ENCODE measurements at places on chromosomes 11 and 22.

- DNase-seq: no peak
These were observed 150.6 kb upstream of the CCDC179 start for GRCh38 chr11:23010790-23011335.

DNA sequence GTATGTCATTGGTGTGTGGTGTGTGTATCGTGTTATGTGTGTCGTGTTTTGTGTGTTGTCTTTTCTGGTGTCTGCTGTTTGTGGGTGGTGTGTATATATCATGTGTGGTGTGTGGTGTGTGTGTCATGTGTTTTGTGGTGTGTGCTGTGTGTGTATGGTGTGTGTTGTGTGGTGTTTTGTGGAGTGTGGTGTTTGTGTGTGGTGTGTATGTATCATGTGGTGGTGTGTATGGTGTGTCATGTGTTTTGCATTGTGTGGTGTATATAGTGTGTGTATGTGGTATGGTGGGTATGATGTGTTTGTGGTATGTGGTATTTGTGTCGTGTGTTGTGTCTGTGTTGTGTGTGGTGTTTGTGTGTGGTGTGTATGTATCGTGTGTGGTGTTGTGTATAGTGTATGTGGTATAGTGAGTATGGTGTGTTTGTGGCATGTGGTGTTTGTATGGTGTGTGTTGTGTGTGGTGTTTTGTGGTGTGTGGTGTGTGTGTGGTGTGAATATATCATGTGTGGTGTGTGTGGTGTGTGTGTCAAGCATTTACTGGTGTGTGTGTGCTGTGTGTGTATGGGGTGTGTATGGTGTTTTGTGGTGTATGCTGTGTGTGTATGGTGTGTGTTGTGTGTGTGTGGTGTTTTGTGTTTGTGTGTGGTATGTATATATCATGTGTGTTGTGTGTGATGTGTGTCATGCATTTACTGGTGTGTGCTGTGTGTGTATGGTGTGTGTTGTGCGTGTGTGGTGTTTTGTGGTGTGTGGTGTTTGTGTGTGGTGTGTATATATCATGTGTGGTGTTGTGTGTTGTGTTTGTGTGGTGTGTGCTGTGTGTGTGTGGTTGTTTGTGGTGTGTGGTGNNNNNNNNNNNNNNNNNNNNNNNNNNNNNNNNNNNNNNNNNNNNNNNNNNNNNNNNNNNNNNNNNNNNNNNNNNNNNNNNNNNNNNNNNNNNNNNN is 12.7 kb downstream of the PIM3 start:
- no peak for DNase-seq

- DNase-seq: no peak
These were observed 22.3 kb upstream of the PHLDA2 start for GRCh38 chr11:2951231-2952110.

DNA sequence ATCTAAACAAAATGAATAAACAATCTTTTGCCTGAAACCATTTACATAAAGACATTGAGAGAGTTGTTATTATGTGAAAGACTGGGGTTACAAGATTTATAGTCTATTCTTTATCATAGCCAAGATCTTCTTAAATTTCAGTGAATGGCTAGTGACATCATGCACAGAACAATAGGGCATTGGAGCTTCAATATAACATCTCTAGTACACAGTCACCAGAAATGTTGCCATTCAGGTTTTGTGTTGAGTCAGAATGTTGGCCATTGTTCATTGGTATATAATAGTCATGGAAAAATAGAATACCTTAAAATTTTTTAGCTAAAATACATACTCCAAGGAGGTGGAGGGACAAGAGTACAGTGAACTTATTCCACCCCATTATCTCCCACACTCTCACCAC is 44.3 kb downstream of the SLC5A12 start:
- DNase-seq: no peak

DNA sequence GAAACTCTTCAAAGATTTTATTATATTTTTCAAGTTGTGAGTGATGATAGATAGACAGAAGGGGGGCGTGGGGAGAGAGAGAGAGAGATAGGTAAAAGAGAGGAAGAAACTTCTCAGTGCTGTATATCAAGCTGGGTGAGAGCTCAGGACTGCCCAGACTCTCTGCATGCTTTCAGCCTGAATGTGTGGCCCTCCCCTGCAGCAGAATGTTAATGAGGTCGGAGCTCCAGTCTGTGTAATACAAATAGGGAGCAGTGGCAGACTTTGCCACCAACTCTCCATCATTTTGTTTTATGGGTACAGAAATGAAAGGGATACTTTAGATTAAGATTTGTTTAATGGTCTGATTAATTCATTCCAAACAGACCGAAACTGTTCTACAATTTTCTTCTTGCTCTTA is 752.8 kb downstream of the OPCML start:
- DNase-seq: no peak

DNA sequence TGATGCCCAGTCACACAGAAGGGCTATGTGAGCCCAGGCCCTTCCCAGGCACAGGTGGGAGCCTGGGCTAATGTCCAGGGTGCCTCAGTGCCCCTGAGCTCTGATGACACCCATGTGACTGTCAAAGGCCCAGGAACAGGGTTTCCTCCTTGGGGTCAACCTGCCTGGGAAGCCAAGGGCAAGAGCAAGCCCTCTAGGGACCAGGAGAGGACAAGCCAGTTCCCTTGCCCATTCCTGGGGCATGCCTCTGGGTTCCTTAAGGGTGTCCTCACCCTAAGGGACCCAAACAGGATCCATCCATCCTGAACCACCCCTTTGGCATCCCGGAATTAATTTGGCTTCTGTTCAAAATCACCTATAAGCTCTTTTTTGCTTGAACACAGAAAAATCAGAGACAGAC is 39.0 kb downstream of the PISD start:
- no peak for DNase-seq

- DNase-seq: no peak
These were observed 118.5 kb upstream of the ARHGAP20 start for GRCh38 chr11:110830747-110831146.

GRCh38 chr22:38051261-38051660 is 5.9 kb upstream of the PICK1 start:
- no peak for DNase-seq

- DNase-seq: no peak
These were observed 147.0 kb downstream of the APOL5 start for GRCh38 chr22:35864545-35865165.

DNA sequence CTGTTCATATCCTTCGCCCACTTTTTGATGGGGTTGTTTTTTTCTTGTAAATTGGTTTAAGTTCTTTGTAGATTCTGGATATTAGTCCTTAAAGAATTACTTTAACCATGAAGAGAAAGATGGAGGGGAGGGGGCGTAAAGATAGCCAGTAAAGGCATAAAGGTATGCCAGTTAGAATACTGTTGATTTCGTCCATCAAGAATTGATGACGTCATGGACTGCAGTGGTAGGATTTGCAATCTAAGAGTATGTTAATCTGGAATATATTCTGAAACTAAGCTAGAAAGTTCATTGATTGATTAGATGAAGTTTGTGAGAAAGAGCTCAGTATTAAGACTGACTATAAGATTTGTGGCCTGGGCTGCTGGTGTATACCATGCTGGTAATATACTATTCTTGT is 856.1 kb downstream of the NTM start:
- no peak for DNase-seq

GRCh38 chr11:5004424-5005274 is 10.0 kb downstream of the OR51L1 start:
- no peak for DNase-seq

DNA sequence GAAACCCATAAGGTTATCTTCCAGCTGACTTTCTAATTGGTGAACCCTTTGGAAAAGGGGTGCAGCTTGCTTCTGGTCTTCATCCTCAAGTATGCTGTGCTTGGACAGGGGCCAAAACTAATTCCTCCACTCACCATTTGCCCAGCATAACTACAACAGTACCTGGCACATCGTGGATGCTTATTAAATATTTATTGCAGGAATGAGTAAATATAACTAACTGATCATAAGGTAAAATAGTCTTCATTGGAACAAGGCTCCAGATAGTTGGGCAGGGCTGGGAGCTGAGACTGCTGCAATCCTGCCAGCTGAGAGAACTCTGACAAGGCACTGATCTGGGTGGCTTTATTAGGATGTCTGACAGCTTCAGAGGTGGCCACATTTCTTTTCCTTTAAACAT is 2.4 kb upstream of the SIDT2 start:
- no peak for DNase-seq

GRCh38 chr11:36354221-36355003 is 58.3 kb downstream of the PRR5L start:
- DNase-seq: no peak

- no peak for DNase-seq
These were observed 1192.6 kb downstream of the BRD1 start for GRCh38 chr22:48635031-48635430.

- DNase-seq: no peak
These were observed 13.9 kb downstream of the HSD17B12 start for GRCh38 chr11:43694477-43694876.

GRCh38 chr11:17001806-17002205 is 12.4 kb downstream of the PLEKHA7 start:
- no peak for DNase-seq

- no peak for DNase-seq
These were observed 218.1 kb upstream of the SORL1-AS1 start for GRCh38 chr11:121670805-121671282.

- no peak for DNase-seq
These were observed 909 bp upstream of the ZNRD2 start for GRCh38 chr11:65569164-65569972.

DNA sequence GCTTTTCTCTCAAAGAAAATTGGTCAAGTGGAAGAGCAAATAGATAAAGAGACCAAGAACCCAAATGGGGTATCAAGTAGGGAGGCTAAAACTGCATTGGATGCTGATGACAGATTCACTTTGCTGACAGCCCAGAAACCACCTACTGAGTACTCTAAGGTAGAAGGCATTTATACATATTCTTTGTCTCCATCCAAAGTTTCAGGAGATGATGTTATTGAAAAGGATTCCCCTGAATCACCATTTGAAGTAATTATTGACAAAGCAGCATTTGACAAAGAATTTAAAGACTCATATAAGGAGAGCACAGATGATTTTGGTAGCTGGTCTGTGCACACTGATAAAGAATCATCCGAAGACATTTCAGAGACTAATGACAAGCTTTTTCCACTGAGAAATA is 37.7 kb downstream of the RTN3 start:
- no peak for DNase-seq

DNA sequence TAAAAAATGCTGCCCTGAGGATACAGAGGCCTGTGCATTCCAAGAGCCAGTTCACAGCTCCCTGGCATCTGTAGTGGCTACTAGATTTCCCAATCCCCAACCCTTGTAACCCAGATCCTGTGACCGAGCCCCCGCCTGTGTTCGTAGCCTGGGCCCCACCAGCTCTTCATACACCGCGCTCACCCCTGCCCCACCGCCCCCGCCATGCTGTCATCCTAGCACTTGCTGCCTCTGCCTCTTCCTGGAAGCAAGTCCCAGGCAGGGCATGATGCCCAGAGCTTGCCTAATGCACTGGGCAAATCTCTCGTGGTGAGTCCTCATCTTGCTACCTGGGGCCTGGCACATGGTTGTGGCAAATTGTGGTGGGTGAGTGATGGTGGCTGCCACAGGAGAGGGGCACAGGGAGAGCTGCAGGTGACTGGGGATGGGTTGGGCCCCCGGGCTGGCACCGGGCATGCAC is 7.1 kb downstream of the MGAT3 start:
- no peak for DNase-seq

DNA sequence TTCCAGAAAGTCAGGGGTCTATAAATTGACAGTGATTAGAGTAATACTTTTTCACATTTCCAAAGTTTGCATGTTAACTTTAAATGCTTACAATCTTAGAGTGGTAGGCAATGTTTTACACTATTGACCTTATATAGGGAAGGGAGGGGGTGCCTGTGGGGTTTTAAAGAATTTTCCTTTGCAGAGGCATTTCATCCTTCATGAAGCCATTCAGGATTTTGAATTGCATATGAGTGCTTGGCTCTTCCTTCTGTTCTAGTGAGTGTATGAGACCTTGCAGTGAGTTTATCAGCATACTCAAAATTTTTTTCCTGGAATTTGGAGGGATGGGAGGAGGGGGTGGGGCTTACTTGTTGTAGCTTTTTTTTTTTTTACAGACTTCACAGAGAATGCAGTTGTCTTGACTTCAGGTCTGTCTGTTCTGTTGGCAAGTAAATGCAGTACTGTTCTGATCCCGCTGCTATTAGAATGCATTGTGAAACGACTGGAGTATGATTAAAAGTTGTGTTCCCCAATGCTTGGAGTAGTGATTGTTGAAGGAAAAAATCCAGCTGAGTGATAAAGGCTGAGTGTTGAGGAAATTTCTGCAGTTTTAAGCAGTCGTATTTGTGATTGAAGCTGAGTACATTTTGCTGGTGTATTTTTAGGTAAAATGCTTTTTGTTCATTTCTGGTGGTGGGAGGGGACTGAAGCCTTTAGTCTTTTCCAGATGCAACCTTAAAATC is 5.3 kb downstream of the MALAT1 start:
- no peak for DNase-seq

- DNase-seq: no peak
These were observed 70.6 kb downstream of the BCR start for GRCh38 chr22:23250785-23251363.

GRCh38 chr11:74306435-74307175 is 4.8 kb downstream of the P4HA3 start:
- no peak for DNase-seq

- no peak for DNase-seq
These were observed 32.4 kb upstream of the CBX7 start for GRCh38 chr22:39184586-39185577.

- DNase-seq: peak; percentile 34
These were observed 773 bp downstream of the HRAS start for GRCh38 chr11:534396-535209.

DNA sequence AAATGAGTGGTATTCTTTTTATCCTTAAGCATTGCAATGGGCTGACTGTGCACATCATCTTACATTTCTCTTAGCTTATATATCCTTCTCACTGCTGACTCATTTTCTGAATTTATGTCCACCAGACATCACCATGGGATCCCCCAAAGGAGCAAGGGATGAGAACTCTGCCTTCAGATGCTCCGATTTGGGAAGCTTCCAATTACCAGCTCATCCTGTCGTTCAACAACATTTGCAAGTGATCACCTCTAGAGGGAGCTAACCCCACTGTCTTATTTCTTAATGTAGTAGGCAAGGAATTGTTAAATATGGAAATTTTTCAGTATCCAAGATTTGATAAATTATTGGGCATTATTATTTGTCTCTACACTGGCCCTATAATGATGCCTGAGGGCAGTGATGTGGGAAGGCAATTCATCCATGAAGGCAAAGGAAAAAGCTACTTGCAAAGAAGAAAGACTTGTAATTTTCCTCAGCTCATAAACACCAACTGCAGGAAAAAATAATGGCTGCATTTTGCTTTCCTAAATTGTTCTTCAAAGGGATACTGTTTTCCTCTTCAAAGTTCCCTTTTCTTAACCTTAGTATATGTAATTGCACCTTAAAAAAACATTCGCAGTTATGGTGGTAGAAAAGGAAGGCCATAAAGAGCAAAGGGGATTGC is 102.4 kb upstream of the FSHB start:
- no peak for DNase-seq

Data from activated naive CD4-positive, alpha-beta T cell treated with Interleukin-2 at 50 U/mL for 16 hours (primary cell).